ENCODE measurements at places on chromosomes 5 and 9.

DNA sequence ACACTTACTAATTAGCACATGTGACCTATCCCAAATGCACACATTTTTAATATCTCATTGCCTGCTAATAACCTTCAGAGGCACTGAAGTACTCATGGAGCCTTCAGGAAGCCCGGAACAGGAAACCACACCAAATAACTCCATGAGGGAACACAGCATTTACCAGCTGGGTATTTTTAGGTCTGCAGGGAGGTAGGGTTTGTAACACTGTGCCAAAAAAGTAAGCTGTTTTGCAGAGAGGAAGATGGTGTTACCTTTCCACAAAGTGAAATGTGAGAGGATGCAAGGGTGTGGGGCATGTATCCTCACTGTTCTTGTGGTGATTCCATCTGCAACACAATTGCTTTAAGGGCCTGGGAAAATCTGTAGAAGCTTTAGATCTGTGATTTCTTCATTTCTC, 64.4 kb downstream of the NUDT12 start:
- DNase-seq = no peak

DNA sequence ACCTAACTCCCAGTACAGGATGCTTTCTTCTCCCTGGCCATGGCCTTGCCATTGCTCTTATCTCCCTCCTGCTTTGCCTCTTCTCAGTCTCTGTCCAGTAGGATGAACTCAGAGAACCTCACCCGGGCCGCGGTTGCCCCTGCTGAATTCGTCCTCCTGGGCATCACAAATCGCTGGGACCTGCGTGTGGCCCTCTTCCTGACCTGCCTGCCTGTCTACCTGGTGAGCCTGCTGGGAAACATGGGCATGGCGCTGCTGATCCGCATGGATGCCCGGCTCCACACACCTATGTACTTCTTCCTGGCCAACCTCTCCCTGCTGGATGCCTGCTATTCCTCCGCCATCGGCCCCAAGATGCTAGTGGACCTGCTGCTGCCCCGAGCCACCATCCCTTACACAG, at the start of gene OR5C1:
OR5C1 (plus strand) TSS at position 103 of the 400 bp plus-strand sequence; CDS start at position 103, 0 bp downstream.
- DNase-seq = no peak

DNA sequence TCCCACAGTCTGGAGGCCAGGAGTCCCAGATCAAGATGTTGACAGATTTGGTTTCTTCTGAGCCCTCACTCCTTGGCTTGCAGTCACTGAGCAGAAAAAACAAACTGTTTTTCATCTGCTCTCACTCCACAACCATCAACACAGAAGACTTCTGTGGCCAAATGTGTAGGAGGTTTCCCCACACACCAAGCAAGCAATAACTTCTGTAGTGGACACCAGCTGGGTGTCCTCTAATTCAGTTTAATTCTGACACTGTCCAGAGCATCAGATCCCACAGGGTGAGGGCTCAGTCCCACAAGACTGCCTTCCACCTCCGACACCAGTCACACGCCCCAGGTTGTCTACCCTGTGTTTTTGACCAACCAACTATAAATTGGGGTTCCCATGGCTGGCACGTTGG, 209.9 kb downstream of the AOPEP start:
- no peak for DNase-seq

DNA sequence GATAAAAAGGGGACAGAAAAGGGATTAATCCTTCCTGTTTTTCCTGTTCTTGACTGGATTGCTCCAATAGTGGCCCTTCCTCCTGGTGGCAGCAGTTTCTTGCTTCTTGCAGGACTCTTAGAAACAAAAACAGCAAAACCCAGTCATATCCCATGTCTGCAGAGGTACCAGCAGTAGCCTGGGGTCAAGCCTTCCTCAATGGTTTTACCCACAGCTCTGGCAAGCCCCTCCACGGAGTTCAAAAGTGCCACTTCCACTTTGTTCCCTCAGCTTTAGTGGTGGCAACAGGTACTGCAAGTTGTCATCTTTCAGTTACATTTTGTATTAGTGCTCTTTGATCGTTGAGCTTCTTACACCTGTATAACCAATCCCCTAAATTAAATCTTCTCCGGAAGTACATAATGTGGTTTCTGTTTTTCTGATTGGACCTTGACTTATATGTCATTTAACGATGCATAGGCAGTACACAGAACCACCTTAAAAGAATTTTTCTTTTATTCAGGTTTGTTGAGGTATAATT, 8.7 kb upstream of the RANBP6 start:
- DNase-seq = peak; percentile 19

- no peak for DNase-seq
Observed at GRCh38 chr5:67015541-67016191, 180.9 kb downstream of the CD180 start.

GRCh38 chr9:135373820-135374219, 105.8 kb upstream of the PPP1R26 start:
- DNase-seq = no peak

DNA sequence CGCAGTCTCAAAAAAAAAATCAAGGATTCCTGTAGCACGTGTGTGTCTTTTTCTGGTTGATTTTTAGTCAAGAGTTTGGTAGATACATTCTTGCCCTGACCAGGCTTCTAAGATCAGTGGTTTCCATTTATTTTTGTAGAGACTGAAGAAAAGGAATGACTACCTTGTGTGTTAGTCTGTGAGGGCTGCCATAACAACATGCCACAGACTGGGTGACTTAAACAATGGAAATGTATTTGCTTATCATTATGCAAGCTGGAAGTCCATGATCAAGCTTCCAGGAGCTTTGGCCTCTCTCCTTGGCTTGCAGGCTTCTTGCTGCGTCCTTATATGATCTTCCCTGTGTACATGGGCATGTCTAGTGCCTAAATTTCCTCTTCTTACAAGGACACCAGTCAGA, 127.0 kb downstream of the CCDC192 start:
- no peak for DNase-seq

DNA sequence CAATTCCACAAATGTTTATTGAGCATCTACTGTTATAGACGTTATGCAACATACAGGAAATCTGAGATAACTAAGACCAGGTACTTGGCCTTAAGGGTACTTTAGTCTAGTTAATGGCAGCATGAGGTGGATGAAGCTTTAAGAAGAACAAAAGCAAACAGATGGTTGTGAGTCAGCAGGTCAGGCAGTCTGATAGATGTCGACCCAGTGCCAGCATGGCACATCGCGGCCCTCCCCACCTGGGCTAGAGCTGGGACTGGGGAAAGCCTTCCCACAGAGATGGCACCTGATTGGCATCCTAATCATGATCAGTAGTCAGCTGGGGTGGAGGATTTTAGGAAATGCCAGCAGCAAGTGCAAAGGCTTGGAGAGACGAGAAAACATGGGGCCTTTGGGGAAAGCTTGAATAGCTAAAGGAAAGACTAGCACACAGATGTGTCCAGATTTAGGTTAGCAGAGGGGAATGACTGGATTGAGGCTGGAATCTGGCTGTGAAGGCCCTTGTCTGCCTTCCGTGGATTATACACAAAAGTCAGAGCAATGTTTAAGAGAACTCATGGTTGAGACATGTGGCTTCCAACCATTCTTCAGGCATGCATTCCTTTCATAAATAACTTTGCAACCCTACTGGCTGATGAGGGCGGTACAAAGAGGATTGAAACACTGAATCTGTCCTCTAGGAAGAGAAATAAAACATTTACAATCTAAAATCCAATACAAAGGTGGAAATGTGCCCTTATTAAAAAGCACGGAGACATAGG, 395.4 kb upstream of the WWC1 start:
- no peak for DNase-seq

DNA sequence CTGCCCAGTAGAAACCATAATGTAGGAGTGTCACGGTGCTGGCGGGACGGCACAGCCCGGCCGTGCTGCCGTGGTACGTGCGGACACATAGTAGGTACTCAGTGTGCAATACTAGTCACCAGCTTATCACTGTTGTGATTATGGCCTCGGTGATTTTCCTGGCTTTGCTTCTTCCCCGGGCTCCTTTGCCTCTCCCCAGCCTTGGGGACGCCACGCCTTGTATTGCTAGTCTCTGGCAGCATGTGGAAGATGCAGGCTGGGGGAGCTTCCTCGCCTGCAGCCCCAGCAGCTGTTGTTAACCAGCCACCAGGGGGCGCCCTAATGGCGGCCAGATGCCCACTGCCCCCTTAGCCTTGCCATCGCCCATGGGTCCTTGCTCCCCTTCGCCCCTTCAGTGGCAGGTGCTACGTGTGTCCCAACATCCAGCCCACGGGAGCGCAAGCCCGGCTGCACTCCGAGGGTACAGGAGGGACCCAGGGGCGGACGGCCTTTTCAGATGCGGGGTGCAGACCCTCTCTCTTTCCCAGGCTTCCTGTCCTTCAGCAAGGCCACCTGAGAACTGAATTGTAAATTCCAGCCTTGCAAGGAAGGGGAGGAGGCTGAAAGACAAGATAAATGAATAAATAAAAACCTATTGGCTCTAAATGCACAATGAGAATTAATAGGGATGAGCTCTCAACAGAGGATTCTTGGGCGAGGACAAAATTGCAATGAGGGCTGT, 8.0 kb downstream of the NTNG2 start:
- DNase-seq = peak; percentile 64

DNA sequence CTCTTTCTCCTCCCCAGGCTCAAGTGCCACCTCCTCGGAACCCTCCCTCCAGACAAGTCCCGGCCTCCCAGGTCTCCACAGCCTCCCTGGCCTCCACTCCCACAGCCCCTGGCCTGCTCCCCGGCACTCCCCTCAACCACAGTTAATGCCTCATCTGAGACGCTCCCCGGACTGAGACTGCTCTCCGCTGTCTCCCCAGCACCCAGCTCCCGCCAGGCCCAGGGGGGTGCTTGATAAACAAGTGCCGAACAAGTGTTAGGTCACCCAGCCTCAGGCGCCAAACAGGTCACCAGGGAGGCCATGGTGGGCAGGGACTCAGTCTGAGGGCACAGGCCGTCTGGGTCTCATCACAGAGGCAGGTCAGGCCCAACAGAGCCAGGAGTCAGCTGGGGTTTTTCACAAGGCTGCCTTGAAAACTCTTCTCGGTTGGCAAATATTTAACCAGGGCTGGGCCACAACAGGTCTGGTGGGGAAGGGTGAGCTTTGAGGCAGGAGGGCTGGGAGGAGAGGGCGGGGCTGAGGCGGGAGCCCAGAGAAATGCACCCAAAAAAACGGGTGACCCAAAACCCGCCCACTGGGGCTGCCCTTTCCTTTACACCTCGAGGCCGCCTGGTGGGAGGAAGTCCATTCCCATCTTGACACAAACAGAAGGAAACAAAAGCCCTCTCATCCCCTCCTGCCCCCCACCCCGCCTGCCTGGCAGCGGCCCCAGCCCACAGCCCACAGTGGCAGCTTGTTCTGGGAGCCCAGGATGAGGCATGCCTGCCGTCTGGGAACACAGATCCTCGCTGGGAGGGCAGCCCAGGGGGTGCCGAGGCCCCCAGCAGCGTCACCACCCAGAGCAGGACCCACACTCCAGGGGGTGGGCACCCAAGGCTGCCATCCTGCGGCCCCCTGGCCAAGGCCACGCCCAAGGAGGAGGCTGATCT, 66.6 kb upstream of the STXBP1 start:
- DNase-seq = peak; percentile 81

DNA sequence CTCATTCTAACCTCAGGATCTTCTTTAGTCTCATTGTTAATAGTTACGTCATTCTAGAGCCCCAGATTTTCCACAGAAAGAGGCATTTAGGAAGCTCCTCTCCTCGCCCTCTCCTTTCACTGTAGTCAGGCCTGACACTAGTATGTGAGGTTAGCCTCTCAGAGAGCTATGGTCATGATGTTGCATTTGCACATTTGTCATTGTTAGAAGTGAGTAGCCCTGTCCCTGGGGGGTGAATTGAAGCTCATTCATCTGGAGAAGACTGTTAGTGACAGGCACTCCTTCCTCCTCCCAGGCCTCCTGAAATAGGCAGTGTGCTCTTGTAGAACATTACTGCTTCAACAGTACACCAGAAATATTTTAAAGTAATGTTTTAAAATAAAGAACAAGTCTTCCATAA, 26.6 kb upstream of the LRRTM2 start:
- no peak for DNase-seq

DNA sequence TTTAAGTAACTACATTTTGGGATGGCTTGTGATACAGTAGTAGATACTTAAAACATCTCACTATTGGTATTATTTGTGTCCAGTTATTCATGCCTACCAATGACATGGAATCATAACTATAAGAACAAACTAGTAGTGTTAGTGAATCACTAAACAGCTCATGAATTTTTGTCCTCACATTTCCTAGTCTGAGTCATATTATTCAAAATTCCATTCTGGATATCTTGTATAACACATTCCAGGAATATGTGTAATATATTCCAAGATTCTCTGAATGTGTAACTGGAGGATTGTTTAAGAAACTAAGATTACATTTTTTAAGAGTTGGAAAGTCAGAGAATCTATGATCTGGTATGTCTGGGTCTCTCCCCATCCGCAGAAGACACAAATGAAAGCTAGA, 565.3 kb upstream of the ZNF608 start:
- no peak for DNase-seq

- DNase-seq = no peak
Observed at GRCh38 chr5:91864962-91865361, 481.8 kb upstream of the ARRDC3 start.

GRCh38 chr5:151086905-151087360, 6.1 kb upstream of the TNIP1 start:
- DNase-seq = peak; percentile 45

- DNase-seq = no peak
Observed at GRCh38 chr5:149186506-149186905, 45.2 kb downstream of the ABLIM3 start.

DNA sequence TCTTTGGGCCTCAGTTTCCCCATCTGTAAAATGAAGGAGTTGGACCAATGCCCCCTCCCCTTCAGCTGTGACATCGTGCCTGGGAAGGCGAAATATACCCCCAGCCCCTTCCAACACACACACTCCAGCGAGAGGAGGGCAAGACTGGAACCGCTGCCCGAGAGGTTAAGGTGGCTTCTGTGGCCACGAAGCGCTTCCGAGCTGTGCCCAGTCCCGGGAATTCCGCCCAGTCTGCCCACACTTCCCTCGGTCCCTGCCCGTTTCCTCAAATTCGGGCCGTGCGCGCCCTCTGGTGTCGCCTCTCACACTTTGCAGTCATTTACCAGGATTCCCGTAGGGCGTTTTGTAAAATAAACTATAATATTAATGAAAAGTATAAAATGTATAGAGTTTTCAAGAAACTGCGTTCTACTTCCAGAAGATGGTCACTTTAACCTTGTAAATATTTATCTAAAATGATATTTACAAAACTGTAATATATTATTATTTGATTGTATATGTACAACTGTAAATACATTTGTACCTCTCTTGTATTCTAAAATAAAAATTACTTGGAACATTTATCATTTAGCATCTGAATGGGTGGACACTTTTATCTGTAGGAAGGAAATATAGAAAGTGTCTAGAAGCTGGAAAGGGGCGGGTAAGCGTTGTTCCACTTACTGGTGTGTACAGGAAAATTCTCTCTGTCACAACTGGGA, 11.0 kb upstream of the EXOSC2 start:
- no peak for DNase-seq

GRCh38 chr5:6333182-6333905, 45.0 kb downstream of the MED10 start:
- no peak for DNase-seq
